ENCODE measurements at places on chromosomes 13 and 19. TPM values are rescaled to one million over a fixed set of nuclear protein-coding genes. Genes with fewer than 3 reads are reported as not detected.

- DNase-seq = no peak
- H3K4me1 ChIP-seq = no peaks in the 10 kb centered on the region
- H3K27me3 ChIP-seq = no peaks in the 10 kb centered on the region
- H3K4me3 ChIP-seq = no peak overlapping the region
- H3K36me3 ChIP-seq = no peaks in the 10 kb centered on the region
These were observed 1.1 kb upstream of the SAE1 start for GRCh38 chr19:47129579-47129978.

The ACER1 gene
- total RNA-seq = not detected

DNA sequence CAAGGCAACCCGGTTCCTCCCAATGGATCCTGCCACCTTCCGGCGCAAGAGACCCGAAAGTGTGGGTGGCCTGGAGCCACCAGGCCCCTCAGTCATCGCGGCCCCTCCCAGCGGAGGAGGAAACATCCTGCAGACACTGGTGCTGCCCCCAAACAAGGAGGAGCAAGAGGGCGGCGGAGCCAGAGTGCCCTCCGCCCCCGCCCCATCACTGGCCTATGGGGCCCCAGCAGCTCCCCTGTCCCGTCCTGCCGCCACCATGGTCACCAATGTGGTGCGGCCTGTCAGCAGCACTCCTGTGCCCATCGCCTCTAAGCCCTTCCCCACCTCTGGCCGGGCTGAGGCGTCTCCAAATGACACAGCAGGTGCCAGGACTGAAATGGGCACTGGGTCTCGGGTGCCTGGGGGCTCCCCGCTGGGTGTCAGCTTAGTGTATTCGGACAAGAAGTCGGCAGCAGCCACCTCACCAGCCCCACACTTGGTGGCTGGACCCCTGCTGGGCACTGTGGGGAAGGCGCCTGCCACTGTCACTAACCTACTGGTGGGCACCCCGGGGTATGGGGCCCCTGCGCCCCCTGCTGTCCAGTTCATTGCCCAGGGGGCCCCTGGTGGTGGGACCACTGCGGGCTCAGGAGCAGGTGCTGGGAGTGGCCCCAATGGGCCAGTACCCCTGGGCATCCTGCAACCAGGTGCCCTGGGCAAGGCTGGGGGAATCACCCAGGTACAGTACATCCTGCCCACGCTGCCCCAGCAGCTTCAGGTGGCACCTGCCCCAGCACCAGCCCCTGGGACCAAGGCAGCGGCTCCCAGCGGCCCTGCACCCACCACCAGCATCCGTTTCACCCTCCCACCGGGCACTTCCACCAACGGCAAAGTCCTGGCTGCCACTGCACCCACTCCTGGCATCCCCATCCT is 11.2 kb upstream of the PRR19 start:
- peaks cover 33% of the 10 kb centered on the region for H3K36me3 ChIP-seq
- peaks cover 6% of the 10 kb centered on the region for H3K4me1 ChIP-seq
- DNase-seq = no peak
- H3K27ac ChIP-seq = no peak overlapping the region
- H3K4me3 ChIP-seq = no peak overlapping the region

The KLK12 gene
- total RNA-seq = not detected

DNA sequence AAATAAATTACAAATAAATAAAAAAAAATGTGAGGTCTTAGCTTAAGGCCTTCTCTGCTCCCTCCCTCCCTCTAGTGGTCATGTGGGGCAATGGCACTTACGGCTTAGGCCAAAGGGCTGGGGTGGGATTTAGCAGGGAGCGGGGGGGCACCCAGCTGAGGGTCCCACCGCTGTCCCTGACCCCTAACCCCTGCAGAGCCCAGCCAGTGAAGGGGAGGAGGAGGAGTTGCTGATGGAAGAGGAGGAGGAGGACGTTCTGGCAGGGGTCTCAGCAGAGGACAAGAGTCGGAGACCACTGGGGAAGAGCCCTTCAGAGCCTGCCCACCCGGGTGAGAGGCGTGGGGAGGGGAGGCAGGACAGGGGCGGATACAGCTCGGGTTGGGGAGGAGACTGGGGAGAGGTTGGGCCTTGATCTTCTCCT is 9.3 kb downstream of the MPND start:
- DNase-seq = no peak
- no peak overlapping the region for H3K4me3 ChIP-seq
- peaks cover 1% of the 10 kb centered on the region for H3K36me3 ChIP-seq
- no peaks in the 10 kb centered on the region for H3K27me3 ChIP-seq

DNA sequence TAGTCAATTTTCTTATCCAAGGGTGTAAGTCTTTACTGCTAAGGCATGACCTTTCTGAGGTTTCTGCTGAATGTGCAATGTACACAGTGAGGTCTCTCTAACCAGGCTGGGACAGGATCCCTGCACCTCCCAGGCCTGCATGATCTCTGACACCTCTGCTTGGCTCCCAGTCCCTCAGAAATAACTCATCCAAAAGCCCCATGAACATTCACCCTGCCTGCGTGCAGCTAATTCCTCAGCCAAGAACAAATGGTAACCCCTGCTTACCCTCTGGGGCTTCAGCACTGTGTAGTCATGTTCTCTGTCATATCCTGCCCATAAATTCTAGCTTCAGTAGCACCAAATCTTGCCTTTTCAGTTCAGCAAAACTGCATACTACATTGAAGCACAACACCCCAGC is 1146.3 kb upstream of the MIR17HG start:
- no peaks in the 10 kb centered on the region for H3K4me1 ChIP-seq
- H3K4me3 ChIP-seq = no peak overlapping the region
- no peaks in the 10 kb centered on the region for H3K27me3 ChIP-seq
- H3K27ac ChIP-seq = no peak overlapping the region

DNA sequence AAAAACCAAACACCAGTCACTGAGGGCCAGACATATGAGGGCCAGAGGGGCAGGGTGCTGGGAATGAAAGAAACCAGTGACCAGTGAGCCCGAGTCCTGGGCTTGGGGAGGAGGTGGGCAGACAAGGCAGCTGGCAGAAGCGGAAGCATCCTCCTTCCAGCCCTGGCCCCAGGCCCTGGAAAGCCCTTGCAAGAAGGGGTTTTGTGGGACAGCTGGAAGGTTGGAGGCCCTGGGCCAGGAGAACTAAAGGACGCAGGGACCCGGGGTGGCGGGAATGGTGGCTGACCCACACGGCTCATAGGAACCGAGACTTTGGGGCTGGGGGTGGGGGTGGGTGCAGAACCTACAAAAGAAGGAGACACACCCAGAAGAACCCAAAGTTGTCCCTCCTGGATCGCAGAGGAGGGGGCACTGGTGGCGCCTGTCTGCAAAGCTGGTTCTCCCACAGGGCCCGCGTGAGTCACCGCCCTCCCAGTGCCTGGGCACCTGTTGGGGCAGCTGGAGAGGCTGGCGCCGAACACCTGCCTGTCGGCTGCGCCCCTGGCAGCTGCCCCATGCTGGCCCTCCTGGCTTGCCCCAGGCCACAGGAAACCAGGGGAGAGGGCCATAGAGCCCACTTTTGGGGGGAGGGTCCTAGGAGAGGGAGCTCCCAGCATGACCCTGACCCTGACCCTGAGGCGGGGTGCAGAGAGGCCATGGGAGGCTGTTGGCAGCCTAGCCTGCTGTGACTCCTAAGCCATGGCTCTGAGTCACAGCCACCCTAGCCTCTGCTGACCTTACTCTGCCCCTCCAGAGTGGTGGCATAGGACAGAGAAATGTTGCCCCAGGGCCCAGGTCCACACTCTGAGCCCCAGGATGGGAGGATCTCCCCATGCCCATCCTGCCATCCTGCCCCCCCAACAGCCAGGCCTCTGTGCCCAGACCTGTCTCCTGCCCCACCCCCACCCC is 802 bp downstream of the DMPK start:
- H3K4me3 ChIP-seq = no peak overlapping the region
- no peaks in the 10 kb centered on the region for H3K36me3 ChIP-seq
- no peak overlapping the region for H3K27ac ChIP-seq

GRCh38 chr13:102800145-102801041 is 1.5 kb downstream of the BIVM start:
- H3K27ac ChIP-seq = peak overlapping the region; percentile 72
- no peaks in the 10 kb centered on the region for H3K27me3 ChIP-seq
- DNase-seq = no peak
- peaks cover 5% of the 10 kb centered on the region for H3K4me1 ChIP-seq
- no peaks in the 10 kb centered on the region for H3K36me3 ChIP-seq

DNA sequence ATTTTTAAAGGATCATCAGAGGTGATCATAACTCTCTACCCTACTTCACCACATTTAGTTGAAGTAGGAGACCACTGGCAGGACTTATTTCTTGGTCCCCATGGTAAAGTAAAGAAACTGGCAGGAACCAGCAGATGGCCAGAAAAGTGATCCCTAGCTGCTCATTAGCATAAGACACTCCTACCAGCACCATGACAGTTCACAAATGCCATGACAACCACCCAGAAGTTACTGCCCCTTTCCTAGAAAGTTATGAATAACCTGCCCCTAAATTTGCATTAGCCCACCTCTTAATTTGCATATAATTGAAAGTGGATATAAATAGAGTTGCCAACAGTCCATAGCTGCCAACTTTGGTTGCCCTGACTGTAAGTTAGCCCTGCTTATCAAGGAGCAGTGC is 18.4 kb upstream of the RUBCNL start:
- DNase-seq = no peak
- H3K27ac ChIP-seq = no peak overlapping the region
- H3K27me3 ChIP-seq = no peaks in the 10 kb centered on the region
- no peak overlapping the region for H3K4me3 ChIP-seq
- H3K36me3 ChIP-seq = no peaks in the 10 kb centered on the region

- no peak for DNase-seq
- no peaks in the 10 kb centered on the region for H3K36me3 ChIP-seq
- H3K4me3 ChIP-seq = no peak overlapping the region
- H3K4me1 ChIP-seq = peaks cover 14% of the 10 kb centered on the region
- no peaks in the 10 kb centered on the region for H3K27me3 ChIP-seq
These were observed 76.1 kb downstream of the TEX26 start for GRCh38 chr13:31008400-31009115.

GRCh38 chr19:35165200-35166058 is 10.9 kb downstream of the FXYD5 start:
- H3K36me3 ChIP-seq = peaks cover 50% of the 10 kb centered on the region
- peaks cover 11% of the 10 kb centered on the region for H3K4me1 ChIP-seq
- no peak overlapping the region for H3K27ac ChIP-seq
- H3K4me3 ChIP-seq = no peak overlapping the region
- no peaks in the 10 kb centered on the region for H3K27me3 ChIP-seq

DNA sequence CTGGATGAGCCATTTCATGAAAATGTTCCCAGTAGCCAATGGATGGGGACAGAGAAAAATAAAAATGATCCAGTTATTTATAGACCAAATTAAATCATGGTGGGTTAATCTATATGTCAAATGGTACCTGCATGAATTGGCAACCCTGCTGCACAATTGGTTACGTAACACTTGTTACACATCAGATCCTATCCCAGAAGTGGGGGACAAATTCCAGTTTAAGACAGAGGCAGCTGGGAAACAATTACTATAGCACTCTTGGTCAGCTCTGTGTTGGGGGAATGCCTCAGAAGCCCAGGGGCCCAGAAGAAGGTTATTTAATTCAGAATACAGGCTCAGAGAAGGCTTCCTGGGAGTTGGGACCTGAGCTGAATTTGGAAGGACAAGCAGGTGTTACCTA is 81.1 kb upstream of the FLT1 start:
- no peaks in the 10 kb centered on the region for H3K27me3 ChIP-seq
- no peak for DNase-seq
- H3K4me1 ChIP-seq = peaks cover 8% of the 10 kb centered on the region
- no peak overlapping the region for H3K4me3 ChIP-seq
- H3K27ac ChIP-seq = no peak overlapping the region

DNA sequence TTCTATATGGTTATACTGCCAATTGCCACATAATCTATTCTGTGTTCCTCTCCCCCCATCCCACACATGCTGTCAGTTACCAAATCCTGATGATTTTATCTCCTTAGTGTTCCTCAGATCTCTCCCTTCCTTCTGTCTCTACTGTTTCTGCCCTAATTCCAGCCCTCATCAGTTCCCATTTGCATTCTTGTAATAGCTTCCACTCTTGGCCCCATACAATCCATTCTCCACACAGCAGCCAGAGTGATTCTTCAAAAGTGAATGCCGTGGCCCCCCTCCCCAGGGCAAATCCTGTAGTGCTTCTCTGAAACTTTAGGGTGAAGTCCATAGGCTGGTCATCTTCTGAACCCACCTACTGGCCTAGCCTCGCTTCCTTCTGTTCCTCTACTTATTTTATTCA is 114.4 kb downstream of the ZAR1L start:
- no peaks in the 10 kb centered on the region for H3K4me1 ChIP-seq
- no peaks in the 10 kb centered on the region for H3K36me3 ChIP-seq
- H3K27ac ChIP-seq = no peak overlapping the region
- H3K27me3 ChIP-seq = no peaks in the 10 kb centered on the region
- no peak for DNase-seq
- H3K4me3 ChIP-seq = no peak overlapping the region

- no peaks in the 10 kb centered on the region for H3K36me3 ChIP-seq
- H3K27ac ChIP-seq = no peak overlapping the region
- no peaks in the 10 kb centered on the region for H3K27me3 ChIP-seq
- no peaks in the 10 kb centered on the region for H3K4me1 ChIP-seq
- no peak for DNase-seq
These were observed 953.4 kb upstream of the PRR20A start for GRCh38 chr13:56187331-56187730.
